ENCODE measurements at places on chromosomes 12 and 14.

- DNase-seq: peak; percentile 14
These were observed at the start of gene ACOT4 for GRCh38 chr14:73591690-73592449. TSS of gene ACOT4 (plus strand) at chr14:73591873. CDS start at chr14:73591960, 87 bp downstream.

DNA sequence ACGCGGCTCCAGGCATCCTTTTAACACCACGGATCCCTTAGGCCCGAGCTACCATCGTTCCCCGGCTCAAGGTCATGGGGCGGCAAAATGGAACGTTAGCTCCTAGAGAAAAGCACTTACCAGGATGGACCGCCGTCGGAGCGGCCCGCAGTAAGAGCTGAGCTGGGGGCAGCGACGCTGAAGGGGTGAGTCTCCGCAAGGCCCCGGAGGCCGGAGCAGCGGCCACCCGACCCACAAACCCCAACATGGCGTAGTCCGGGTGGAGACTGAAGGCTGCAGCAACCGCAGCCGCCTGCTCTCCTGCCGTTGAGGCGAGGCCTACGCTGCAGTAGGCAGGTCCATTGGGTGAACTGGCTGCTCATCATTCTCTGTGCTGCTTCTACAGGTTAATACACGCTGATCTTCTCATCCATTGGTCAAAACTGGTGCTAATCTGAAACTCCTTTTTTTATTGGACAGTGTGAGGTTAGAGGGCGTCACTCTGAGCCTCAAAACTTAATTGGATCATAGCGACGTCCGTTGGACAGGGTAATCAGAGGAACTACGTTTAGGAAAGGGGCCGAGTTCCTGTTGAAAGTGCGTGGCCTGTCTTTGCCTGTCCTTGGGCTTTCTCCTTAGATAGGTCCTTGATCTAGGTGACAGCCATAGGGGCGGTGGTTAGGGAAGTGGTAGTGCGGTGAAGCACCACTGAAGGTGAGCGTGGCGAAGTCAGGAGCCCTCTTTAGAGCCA is at the start of gene ATP5F1B:
TSS of gene ATP5F1B (minus strand) at position 268 of the 730 bp plus-strand sequence. CDS start at position 247, 21 bp downstream.
- DNase-seq: peak; percentile 79

- no peak for DNase-seq
These were observed 26.1 kb upstream of the ETV6 start for GRCh38 chr12:11623382-11623781.

DNA sequence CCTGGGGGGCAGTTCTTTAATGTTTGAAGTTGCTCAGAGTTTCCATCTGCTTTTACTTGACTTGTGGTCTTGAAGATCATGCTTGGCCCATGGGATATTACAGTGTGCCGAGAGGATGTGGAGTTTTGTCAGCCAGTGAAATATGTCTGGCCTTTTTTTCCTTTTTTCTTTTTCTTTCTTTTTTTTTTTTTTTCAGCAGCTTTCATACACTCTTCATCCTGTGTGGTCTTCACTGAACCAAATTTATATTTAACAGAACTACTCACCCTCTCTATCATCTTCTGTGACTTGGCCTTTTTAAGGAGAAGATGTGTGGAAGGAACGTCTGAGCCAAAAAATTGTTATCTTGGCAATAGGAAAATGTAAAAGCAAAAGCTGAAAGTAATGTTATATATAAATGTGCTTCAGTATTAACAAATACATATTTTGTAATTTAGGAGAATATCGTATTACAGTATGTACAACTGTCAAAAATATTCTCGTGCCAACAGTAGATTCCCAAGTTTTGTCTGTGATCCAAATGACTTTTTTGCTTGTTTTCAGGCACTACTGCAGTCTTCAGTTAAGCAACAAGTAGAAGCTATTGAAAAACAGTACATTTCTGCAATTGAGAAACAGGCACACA is 200.6 kb downstream of the CCDC91 start:
- no peak for DNase-seq

- DNase-seq: no peak
These were observed 126.4 kb upstream of the TMEM132C start for GRCh38 chr12:128140551-128140950.

DNA sequence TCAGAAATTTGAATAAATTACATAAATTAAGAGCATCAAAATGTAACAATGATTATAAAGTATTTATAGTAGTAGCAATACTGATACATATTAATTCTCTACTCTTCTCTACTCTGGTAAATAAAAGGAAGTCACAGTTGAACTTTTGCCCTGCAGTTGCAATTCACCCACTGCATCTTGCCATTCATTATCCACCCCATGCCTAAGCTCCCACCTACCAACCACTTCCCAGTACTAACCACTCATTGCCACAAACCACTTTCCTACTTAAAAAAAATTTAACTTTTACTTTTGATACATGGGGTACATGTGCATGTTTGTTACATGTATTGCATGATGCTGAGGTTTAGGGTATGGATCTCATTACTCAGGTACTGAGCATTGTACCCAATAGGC is 174.0 kb downstream of the RASSF9 start:
- DNase-seq: no peak

DNA sequence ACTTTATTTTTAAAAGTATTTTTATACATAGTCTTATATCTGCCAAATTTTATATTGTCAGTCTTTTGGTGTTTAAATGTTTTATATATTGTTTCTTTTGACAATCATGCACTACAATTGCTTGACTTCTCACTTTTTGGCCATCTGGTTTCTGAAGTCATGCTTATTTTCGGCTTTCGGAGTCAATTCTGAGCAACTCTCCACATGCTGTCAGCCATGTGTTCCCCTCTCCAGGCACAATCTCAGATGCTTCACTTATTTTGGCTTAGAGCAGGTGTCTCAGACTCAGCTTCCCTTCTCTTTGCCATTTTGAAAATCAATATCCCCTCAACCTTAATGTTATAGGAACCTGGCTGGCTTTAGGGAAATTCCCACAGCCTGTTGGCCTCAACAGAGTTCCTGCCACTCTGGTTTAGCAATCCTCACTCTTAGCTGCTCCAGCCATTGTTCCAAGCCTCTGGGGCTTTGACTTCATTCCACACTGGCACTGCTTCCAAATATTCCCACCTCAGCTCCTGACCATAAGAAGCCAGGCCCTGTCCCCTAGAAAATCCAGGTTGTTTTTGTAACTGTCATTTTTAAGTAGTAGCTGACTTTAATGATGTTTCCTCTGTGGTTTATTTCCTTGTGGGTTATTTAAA is 125.5 kb upstream of the FAR2 start:
- no peak for DNase-seq

GRCh38 chr12:43912859-43913258 is 77.0 kb downstream of the TMEM117 start:
- no peak for DNase-seq

GRCh38 chr14:70995211-70995610 is 88.0 kb downstream of the PCNX1 start:
- no peak for DNase-seq

DNA sequence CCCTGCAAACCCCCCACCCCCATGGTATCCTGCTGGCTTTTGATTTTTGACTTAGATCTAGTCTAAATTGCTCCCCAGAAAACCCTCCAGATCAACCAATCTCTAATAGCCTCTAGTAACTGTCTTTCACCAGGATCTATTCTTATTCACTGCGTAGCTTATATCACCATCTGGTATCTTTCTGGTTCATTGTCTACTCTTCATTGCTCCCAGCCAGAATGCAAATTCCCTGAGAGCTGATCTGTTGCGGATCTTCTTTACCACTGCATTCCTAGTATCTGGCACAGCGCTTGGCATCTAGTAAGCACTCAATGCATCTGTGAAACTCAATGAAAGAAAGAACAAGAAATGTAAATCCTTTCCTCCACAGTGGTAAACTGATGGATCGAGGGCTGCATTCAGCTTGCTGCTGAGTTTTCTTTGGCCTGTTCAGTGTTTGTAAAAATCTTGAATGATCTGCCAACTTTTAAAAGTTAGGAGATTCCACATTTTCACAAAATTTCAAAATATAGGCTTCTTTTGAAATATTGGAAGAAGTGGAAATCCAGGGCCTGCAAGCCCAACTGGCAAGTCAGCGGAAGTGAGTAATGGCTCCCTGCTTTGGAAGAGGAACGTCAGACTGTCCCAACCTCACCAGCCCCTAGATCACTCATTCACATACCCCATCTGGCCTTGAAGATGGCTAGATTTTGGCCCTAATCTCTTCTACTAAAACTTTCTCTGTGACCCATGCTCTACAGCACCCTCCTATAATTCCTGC is 274.2 kb downstream of the SSPN start:
- no peak for DNase-seq

GRCh38 chr12:41045509-41045908 is 142.6 kb upstream of the PDZRN4 start:
- DNase-seq: no peak

- DNase-seq: no peak
These were observed 190.3 kb upstream of the SEL1L start for GRCh38 chr14:81723956-81724355.

DNA sequence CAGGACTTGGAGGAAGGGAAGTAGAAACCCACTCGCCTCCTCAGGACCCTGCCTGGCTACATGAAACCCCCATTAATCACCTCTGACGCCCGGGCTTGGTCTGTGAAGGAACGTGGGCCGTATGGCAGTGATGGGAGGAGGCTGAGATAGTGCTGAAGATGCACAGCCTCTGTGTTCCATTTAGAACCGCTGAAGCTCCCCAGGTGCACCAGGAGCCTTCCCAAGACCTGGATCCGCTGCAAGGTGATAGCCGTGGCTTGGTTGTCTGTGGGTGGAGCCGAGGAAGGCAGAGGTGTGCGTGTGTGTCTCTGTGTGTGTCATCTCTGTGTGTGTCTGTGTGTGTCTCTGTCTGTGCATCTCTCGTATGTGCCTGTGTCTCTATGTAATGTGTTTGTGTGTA is 293.1 kb downstream of the CACNA1C start:
- no peak for DNase-seq

GRCh38 chr14:38079268-38079667 is 128.4 kb upstream of the SSTR1 start:
- no peak for DNase-seq

DNA sequence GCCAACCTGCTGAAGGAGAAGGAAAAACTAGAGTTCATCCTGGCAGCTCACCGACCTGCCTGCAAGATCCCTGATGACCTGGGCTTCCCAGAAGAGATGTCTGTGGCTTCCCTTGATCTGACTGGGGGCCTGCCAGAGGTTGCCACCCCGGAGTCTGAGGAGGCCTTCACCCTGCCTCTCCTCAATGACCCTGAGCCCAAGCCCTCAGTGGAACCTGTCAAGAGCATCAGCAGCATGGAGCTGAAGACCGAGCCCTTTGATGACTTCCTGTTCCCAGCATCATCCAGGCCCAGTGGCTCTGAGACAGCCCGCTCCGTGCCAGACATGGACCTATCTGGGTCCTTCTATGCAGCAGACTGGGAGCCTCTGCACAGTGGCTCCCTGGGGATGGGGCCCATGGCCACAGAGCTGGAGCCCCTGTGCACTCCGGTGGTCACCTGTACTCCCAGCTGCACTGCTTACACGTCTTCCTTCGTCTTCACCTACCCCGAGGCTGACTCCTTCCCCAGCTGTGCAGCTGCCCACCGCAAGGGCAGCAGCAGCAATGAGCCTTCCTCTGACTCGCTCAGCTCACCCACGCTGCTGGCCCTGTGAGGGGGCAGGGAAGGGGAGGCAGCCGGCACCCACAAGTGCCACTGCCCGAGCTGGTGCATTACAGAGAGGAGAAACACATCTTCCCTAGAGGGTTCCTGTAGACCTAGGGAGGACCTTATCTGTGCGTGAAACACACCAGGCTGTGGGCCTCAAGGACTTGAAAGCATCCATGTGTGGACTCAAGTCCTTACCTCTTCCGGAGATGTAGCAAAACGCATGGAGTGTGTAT is 2.4 kb downstream of the FOS start:
- DNase-seq: peak; percentile 26

DNA sequence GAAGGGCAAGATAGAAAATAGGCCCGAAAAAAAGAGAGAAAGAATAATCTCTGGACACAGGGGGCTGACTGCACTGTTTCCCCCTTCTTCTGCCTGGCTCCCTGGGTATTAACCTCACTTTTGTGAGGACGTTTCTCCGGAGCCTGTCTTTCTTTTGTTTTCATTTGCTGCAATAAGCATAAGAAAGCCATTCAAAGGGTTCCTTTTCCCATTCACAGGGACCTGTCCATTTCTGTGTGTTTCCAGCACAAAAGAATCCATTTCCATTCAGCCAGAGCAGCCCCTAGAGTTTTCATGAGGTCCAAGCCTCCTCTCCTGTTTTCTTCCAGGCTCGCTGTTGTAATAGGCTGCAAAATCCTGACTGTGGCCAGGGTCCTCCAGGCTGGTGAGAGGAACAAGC is 16.8 kb downstream of the PLXNC1 start:
- DNase-seq: no peak

DNA sequence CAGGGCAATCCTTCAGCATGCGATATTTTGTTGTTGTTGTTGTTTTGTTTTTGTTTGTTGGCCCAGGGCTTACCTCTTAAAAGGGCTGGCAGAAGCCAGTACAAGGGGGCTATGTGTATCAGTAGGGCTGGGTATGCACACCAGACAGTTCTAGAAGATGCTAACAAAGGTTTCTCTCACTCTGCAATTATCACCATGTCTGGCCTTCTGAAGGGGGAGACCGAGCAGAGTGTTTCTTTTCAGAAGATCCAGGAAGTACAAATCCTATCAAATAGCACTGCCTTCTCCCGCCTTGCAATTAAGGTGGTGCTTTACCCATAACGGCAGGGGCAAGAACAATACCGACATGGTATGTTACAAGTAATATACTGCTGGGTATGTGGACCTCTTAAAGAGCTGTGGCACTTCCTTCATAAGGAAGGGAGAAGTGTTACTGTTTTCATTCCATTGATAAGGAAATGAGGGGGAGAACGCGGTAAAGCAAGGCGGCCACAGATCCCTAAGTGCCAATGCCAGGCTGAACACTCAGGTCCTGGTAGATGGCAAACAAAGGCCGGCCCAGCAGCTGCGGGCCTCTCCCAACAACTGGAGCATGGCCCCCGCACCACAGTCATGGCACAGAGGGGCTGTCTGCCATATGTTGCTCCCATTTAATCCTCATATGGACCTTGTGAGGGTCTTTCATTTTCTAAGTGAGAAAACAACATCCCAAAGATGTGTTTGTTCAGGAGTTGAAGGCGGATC is 19.2 kb upstream of the CACNA2D4 start:
- no peak for DNase-seq
